GM04503 (cell line): ENCODE measurements at places on chromosomes 1 and 21.

DNA sequence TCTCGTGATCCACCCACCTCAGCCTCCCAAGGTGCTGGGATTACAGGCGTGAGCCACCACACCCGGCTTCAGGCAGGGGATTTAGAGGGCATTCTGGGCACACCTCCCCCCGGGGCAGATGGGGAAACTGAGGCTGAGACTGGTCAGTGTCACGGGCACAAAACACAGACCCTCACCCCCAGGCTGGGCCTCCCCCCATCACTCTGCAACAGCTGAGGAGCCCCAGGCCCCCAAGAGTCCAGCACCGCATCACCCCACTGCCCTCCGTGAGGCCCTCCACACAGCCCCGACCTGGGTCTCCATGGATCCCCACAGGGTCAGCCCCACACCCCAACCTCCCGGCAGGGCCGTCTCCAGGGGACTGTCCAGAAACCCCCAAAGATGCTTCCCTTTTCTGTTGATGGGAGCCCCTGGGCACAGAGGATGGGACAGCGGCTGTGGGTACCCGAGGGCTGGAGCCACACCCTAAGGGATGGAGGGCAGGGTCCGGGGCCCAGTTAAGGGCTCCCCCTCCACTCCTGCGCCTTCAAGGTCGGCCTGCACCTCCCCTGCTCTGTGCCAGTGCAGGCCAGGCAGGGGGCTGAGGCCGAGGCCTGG, 11.0 kb downstream of the TNFRSF14 start:
- no peak for DNase-seq

DNA sequence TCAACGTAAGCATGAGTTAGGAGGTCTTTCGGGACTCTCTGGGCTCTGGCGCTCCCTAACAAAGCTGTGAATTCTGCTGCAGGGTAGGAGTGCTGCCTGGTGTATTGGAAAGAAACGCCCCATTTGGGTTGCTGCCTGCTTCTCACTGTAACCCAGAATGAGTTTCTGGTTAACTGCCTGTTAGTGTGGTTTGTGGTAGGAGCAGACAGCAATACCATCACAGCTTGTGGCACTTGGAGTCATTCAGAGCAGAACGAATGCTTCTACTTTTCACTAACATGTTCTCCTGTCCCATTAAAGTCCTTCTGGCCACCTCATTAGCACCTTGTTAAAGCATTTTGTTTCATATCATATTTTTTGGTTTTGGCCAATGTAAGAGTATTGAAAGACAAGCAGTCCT, 18.1 kb downstream of the MAP3K7CL start:
- peak; percentile 68 for DNase-seq

GRCh38 chr21:32391755-32392154, 1.1 kb downstream of the URB1 start:
- DNase-seq, result no peak

GRCh38 chr21:42081931-42082381, 10.8 kb downstream of the UMODL1 start:
- no peak for DNase-seq

GRCh38 chr1:37167479-37167878, 133.2 kb upstream of the GRIK3 start:
- no peak for DNase-seq

GRCh38 chr1:12065872-12066271, 2.8 kb downstream of the TNFRSF8 start:
- DNase-seq, result no peak

GRCh38 chr1:227035316-227035715, 95.2 kb downstream of the COQ8A start:
- DNase-seq, result no peak

GRCh38 chr1:174689524-174689923, 241.8 kb downstream of the GPR52 start:
- DNase-seq, result no peak

GRCh38 chr21:29290240-29290639, 8.5 kb upstream of the BACH1 start:
- DNase-seq, result no peak

DNA sequence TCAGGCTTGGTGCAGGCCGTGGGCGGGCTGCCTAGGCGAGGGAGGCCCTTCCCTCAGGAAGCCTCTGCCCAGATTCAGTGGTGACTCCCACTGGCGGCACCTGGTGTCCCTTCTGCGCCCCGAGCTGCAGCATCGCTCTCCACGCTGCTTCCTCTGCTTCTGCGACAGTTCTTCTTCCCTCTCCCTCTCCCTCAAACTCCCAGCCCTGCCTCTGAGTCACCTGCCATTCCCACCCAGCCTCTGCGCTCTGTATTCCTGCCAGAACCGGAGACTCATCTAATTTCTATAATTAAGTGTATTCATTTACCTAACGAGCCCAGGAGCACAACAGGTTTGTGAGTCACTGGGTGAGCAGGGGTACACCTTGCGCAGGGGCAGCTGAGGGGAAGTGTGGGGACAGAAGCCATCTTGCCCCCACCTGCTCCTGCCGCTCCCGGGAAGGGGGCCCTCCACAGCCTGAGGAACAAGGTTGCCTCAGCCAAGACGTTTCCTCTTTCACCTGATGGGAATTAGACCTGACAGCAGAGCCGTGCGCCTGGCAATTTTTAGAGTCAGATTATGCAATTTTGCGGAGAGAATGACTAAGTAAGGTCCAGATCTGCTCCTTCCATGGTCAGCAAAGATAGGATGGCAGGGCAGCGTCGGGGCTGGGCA, 19.4 kb downstream of the KCNC4 start:
- no peak for DNase-seq

- peak; percentile 89 for DNase-seq
Observed at GRCh38 chr1:100955322-100955721, 59.4 kb downstream of the SLC30A7 start.

DNA sequence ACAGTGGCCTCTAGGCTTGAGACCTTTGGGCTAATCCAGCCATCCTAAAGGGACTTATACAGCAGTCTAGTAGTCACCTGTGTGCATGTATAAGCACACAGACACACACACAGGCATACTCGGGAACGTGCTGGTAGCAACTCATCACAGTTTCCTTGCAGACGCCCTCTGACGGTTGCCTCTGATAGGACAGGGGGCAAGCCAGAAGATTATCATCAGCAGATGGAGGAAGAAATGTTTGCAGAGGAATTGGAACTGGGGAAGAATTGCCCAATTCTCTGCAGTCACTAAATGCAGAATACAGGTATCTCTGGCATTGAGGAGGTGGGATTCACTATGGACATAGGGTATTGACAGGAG, 222.2 kb downstream of the C1orf94 start:
- DNase-seq, result no peak

DNA sequence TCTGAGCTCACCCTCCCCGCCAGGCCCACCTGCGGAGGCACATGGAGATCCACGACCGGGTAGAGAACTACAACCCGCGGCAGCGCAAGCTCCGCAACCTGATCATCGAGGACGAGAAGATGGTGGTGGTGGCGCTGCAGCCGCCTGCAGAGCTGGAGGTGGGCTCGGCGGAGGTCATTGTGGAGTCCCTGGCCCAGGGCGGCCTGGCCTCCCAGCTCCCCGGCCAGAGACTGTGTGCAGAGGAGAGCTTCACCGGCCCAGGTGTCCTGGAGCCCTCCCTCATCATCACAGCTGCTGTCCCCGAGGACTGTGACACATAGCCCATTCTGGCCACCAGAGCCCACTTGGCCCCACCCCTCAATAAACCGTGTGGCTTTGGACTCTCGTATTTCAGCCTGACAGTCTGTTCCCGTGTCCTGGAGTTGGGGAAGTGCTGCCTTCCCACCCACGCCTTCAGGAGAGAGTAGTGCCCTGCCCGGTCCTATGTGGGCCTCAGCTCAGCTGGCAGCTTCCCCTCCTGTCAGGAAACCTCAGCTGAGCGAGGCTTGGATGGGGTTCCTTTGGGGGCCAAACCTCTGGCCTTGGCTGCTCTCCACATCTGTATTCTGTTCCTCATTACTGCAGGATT, 9.2 kb downstream of the ZBTB48 start:
- DNase-seq, result no peak

DNA sequence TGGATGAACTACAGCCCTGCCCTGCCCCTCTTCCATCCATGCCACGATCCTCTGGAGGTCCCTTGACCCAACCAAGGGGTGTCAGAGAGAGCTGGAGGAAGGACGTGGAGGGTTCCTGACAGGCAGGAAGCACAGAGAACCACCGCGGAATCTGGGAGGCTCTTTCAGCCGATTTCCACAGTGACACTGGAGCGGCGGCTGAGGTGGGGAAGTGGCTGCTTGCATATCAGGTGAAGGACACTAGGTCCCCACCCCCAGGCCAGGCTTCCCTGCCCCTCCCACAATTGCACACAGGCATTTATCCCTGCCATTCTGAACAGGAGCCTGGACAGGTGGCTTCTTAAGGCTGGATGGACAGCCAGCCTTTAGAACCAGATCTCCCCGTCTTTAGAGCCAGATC, 17.5 kb downstream of the LRRC71 start:
- no peak for DNase-seq

- DNase-seq, result no peak
Observed at GRCh38 chr1:8871539-8871935, 6.9 kb downstream of the ENO1 start.

- no peak for DNase-seq
Observed at GRCh38 chr21:42555756-42556438, 42.2 kb downstream of the SLC37A1 start.

DNA sequence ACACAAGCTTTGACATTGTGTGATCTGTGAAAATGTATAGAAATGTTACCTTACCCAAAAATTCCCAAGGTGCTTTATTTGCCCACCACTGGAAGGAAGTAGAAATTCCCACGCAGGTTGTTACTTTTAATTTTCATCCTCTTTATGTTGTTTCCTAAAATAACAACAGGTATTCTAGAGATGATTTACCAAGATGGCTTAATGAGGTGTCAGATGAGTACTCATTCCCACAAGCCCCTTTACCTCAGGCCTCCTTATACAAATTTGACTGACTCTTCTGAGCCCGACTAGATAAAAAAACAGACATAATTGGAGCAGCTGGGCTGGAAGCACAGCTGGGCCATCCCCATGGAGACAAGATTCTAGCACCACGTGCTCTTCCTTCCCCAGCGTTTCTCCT, 114.6 kb downstream of the LIPI start:
- no peak for DNase-seq

DNA sequence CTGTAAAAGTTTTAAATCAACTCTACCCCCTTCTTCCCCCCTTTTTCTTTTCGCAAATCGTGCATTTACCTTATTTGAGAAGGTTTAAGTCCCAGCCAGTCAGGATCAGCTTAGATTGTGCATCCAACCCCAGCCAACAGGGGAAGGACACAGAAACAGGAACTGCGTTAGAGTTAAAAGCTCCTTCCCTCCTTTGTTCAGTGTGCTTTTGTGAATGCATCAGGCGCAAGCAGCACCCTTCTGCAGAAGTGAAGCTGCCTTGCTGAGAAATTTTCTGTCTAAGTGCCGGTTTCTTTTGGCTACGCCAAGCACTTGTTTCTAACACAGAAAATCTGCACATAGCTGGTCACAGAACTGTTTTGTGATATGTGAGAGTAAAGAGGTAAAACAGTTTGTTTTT, 56.2 kb upstream of the PRRC2C start:
- no peak for DNase-seq

GRCh38 chr1:221753828-221754188, 11.9 kb upstream of the DUSP10 start:
- DNase-seq, result no peak

DNA sequence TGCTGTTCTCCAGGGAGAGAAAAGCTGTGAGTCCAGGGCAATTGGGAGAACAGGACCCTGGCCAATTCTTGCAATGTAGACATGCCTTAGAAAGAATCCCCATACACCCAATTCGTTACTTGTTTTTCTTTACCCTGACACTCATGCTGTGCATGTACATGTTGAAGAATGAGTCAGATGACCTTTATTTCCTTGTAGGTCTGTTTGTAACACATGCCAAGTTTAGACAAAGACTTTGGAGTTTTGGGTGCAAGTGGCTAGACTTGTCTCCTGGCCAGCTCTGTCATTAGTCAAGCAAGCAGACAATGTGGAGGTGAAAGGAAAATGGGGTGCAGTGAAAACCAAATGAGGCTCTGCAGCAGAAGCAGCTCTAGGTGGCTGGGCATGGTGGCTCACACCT, 38.1 kb downstream of the GNPAT start:
- no peak for DNase-seq

GRCh38 chr1:247360116-247360898, 28.6 kb upstream of the ZNF496 start:
- no peak for DNase-seq

GRCh38 chr1:243230914-243231313, 24.2 kb downstream of the CEP170 start:
- DNase-seq, result no peak

- no peak for DNase-seq
Observed at GRCh38 chr1:53462193-53462592, 3.0 kb downstream of the DMRTB1 start.

- no peak for DNase-seq
Observed at GRCh38 chr1:153403421-153404085, 12.7 kb upstream of the S100A8 start.

DNA sequence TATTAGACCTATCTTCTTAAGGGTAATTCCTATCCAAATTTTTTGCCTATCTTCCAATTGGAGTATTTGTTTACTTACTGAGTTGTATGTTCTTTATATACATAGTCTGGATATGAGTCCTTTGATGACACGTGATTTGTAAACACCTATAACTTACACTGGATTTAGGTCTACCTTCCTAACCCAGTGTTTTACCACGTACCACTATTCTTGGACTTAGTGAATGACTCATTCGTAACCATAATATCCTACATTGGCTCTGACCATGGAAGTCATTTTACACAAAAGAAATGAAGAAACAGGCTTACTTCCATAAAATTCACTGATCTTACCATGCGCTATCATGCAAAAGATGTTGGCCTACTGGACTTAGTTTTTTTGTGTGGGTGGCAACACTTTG, 23.9 kb upstream of the ZZZ3 start:
- no peak for DNase-seq

GRCh38 chr21:44971672-44971995, 31.8 kb downstream of the SLX9 start:
- DNase-seq, result no peak

DNA sequence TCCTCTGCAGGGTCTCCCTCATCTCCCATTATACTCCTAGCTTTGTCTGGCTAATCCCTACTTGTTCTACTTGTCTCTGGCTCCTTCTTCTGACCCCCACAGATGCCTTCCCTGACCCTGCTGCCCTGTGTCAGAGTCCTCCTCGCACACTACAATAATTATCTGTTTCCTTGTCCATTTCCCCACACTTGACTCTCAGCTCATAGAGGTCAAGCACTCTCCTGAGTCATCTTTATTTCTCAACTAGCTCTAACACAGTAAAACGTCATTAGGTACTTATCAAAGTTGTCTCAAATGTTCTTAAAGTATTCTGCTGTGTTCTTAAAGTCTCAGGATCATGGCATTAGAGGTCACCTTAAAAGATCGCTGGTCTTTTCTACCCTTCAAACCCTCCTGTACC, 47.1 kb downstream of the C8A start:
- peak; percentile 54 for DNase-seq

DNA sequence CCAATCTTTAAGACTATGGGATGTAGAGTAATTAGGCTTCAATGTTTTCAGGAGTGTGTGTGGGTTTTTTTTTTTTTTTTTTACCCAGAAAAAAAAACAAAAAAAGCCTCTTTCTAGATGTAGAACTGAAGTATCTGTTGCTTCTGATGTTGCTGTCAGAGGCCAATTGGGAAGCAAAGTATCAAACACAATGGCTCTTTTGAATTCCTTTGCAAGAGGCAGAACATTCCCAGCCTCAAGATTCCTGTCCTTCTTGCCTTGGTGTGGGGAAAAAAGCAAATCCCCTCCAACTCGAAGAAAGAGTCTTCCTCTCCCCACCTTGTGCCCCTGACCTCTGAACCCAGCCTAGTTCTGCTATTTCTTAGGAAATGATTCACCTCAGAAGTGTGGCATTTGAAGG, 55.4 kb upstream of the LMO4 start:
- no peak for DNase-seq

- DNase-seq, result no peak
Observed at GRCh38 chr21:39483917-39484316, 32.1 kb downstream of the SH3BGR start.
